ENCODE measurements at places on chromosomes 13 and 19.
A peak's percentile ranks its signal among the peaks of the same experiment; 100 is the strongest.

- no peak for DNase-seq
Observed at GRCh38 chr13:34000955-34001354, 183.0 kb downstream of the RFC3 start.

GRCh38 chr19:45164577-45165335 is 4.0 kb upstream of the NKPD1 start:
- DNase-seq = no peak

DNA sequence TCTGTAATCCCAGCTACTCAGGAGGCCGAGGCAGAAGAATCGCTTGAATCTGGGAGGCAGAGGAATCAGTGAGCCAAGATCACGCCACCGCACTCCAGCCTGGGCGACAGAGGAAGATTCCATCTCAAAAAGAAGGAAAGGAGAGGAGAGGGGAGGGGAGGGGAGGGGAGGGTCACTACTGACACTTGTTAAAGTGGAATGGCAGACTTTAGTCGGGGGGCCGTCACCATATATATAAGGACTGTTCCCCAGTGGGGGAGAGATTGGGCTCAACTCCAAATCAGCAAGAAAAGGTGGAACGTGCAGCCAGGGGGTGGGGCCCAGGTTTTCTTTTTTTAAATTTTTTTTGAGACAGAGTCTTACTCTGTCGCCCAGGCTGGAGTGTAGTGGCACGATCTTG is 26.2 kb downstream of the TPT1 start:
- DNase-seq = no peak

GRCh38 chr13:33761740-33762139 is 56.2 kb upstream of the RFC3 start:
- no peak for DNase-seq

- DNase-seq = peak; percentile 89
Observed at GRCh38 chr19:12793290-12794195, 2.3 kb downstream of the JUNB start.

- DNase-seq = no peak
Observed at GRCh38 chr19:33146209-33146608, 14.3 kb downstream of the WDR88 start.

- DNase-seq = no peak
Observed at GRCh38 chr13:63167699-63168337, 1752.2 kb upstream of the PCDH20 start.

DNA sequence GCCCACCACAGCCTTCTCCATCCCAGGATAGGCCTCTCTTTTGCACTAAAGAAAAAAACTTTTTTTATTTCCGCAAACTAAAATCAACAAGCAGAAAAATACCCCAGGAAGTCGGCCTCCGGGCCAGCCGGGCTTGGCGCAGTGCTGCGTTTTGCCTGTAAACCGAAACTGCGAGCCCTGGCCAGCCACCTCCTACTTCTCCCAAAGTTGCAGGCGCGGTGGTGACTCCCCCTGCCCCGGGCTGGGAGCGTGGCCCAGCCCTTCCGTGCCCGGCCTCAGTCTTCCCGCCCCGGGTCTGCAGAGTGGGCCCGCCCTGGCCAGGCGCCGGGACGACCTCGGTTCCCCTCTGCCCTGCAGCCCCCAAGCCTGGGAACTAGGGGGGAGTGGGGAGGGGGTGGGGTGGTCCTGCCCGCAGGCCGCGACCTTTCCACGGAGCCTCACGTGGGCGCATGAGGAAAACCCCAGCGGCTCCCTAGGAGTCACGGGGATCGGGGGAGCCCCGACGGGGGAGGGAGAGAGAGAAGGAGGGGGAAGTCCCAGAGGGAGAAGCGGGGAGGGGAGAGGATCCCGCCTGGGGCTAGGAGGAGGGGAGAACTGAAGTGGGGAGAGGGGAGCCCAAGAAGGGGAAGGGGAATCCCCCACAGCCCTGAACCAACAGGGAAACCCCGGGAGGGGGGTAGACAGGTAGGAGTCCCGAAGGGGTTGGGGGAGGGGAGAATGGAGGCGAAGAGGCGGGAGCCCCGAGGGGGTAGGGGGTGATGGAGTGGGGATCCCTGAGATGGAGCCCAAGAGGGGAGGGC is 3.0 kb downstream of the GADD45B start:
- DNase-seq = peak; percentile 23

- no peak for DNase-seq
Observed at GRCh38 chr13:68304286-68304893, 1074.3 kb upstream of the PCDH9 start.

All from C1 segment of cervical spinal cord (tissue), 14 donors.